T-helper 17 cell (primary cell): ENCODE measurements at places on chromosomes 11 and 22.

DNA sequence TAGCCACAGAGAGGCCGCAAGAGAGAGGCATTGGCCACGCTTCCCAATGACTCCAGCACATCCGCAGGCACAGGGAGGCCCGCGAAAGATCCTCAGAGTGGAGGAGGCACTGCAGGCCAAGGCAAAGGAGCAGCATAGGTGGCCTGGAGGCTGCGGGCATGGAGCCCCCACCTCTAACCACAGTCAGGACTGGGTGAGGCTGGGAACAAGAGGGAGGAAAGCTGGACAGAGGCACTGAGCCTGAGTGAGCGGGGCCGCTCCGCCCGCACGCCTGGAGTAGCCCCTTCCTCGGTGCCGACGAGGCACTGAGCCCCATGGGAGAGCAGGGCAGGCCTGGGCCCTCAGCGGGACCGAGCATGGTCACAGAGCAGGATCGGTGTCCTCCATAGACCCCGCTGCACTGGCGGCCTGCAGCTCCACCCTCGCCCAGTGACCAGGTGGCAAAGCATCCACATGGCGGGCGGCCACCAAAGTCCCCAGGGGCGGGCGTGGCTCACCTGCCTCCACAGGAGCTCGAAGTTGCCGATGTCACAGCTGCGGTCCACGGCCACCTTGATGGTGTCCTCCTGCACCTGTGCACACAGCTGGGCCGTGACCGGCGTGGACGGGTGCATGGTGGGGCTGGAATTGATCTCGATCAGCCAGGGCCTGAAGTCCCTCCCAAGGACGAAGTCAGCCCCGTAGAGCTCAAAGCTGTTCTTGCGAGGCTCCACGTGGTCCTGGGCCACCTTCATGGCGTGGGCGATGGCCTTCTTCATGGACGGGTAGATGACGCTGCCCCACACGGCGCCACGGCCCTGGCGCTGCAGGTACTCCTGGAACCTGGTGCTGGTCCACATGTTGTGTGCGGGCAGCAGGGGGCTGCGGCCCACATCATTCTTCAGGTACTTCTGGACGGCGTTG is 18.9 kb upstream of the IL17REL start:
- DNase-seq: no peak

DNA sequence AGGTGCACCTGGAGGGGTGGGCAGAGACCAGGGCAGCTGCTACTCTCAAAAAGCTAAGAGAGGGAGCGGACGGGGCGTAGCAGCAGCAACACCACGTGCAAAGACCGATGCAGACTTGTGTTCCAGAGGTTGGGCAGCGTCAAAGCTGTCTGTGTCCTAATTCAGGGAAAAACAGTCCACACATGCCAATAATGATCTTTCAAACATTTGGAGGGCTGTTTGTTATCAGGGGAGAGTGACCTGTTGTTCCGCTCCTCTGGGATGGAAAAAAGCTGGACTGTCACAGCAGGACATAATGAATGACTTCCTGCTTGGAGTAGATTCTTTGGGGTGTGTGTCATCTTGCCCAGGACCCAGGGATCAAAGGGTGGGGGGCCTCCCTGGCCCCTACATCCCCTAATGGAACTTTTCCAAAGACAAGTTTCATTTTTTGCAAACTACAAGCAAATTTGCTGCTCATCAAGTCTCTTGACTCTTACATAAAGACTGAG is 6.2 kb upstream of the FBLN1 start:
- no peak for DNase-seq

DNA sequence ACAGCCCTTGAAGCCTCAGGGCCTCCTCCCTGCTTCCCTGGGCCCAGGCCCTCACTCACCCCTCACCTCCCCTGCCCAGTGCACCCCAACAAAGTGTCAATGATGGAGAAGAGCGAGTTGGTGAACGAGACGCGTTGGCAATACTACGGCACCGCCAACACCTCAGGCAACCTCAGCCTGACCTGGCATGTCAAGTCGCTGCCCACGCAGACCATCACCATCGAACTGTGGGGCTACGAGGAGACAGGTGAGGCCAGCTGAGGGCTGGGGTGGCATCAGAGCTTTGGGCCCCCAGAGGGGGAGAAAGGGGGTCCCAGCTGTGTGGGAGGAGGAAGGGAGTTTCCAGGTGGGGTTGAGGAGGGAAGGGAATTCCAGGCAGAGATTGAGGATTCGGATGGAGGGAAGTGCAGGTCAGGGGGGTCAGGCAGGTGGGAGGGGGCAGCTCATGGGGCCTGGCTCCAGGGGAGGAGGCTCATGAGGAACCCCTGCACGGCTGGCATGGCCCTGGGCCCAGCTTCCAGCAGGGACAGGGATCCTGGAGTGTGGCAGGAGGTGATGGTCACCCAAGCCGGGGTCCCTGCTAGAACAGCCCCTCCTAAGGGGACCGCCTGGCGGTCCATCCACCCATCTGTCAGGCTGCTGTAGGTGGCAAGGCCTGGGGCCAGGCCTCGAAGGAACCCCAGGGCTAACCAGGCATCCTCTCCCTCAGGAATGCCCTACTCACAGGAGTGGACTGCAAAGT is 2.9 kb downstream of the SUSD2 start:
- DNase-seq: no peak

- no peak for DNase-seq
Measured at GRCh38 chr11:100929377-100929776, 200.2 kb downstream of the PGR start.

DNA sequence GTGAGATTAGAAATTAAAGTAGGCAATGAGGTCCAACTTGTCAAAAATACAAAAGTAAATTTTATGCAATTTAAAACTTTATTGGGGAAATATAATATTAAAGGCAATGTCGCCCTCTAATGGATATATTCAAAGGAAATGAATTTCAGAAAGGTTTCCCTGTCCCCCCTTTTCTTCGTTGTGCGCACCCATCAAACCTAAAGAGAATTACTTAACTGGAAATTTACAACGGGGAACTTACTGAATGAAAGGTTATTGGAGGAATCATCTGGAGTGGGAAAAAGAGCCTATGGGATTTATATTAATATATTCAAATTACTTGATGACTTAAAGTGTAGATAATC is 1.7 kb upstream of the ABTB2 start:
- DNase-seq: no peak

DNA sequence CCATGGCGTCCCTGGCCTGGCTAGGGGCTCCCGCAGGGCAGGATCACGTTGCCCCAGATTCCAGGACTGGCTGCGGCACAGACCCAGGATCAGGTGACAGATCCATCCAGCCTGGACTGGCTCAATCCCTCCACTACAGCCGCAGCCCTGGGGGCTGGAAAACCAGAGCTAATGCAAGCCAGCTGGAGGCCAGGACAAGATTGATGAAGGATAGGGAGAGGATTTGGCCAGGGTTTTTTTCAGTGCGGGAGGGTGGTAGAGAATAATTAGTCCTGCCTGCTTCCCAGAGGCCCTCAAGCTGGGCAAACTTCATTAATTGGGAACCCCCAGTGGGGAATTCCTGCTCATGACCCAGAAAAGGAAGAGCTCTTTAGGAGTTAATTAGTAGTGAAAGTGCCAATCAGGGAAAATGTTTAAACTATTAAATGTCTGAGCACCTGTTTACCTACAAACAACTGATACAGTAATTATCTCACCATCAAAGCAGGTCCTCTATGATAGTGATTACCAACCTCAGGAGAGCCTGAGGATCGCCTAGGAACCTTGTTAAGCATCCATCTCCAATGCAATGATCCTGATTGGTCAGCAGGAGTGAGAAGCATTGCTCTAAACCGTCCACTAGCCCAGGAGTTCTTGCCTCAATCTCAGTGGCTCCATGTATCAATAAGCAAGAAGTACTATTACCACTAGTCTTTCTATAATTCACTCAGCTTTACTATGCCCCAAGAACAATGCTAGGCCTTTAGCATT is 33.0 kb upstream of the MYOD1 start:
- DNase-seq: no peak
